ENCODE measurements at places on chromosomes 12 and 14.

- no peak for DNase-seq
Measured at GRCh38 chr14:86782092-86782580, 1210.8 kb downstream of the GALC start.

DNA sequence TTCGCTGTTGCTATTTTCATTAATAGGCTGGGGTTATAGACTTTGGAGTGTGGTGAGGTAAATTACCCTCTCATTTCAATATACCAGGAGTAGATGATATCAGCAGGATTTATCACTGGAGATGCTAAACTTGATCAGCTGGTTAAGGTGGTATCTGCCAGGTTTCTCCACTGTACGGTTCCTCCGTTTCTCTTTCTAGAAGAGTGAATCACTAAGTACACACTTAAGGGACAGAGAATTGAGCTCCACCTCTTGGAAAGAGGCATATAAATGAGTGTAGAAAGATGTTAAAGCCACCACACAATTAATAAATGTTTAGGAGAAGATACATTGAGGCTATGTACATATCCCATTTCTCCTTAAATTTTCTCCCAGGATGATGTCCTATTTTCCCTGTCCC is 277.4 kb upstream of the GRIP1 start:
- DNase-seq, result no peak

- DNase-seq, result no peak
Measured at GRCh38 chr12:94046626-94047410, 101.6 kb upstream of the PLXNC1 start.

GRCh38 chr12:79482323-79482722 is 208.4 kb downstream of the PAWR start:
- no peak for DNase-seq

GRCh38 chr12:80925237-80925636 is 12.5 kb downstream of the LIN7A start:
- DNase-seq, result no peak

GRCh38 chr14:59240356-59240755 is 51.9 kb downstream of the DAAM1 start:
- no peak for DNase-seq

GRCh38 chr12:88044035-88044434 is 14.8 kb upstream of the C12orf50 start:
- no peak for DNase-seq

- DNase-seq, result no peak
Measured at GRCh38 chr12:49951411-49952240, 1.1 kb downstream of the AQP2 start.

All from cortex of kidney (tissue), 1 donor.